ENCODE measurements at places on chromosomes 5 and 9. TPM values are rescaled to one million over a fixed set of nuclear protein-coding genes. Genes with fewer than 3 reads are reported as not detected.

Gene OR1J2
- total RNA-seq, result not detected

Gene NANS
- 73.8 TPM for total RNA-seq

DNA sequence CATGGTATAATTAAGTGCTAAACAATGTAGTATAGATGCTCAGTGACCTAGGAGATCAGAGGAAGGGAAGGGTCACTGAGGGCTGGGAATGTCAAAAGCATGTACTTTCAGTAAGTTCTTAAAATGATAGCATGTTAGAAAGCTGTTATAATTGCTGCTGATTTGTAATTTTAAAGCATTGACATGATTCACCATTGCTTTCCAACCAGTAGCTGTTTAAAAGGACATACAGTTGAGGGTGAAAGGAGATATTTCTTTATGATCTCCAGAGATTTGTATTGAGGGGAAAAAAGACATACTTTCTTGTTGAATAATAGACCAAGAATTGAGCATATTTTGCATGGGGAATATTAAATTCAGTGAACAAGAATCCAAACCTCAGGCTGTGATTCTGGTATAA lies 1.2 kb upstream of the SLC1A3 start:
- DNase-seq, result no peak

Gene PALM2AKAP2
- total RNA-seq, result 0.22 TPM

Gene UQCRQ
- total RNA-seq, result 91.5 TPM

- DNase-seq, result no peak
Measured at GRCh38 chr9:7042124-7042523, 284.4 kb downstream of the KDM4C start.

Gene SLC6A18
- not detected for total RNA-seq
